ENCODE measurements at places on chromosomes 1 and 21.

GRCh38 chr1:206014601-206015000 lies 9.1 kb downstream of the CTSE start:
- DNase-seq, result no peak

GRCh38 chr1:171212607-171213351 lies 27.7 kb downstream of the FMO2 start:
- DNase-seq, result no peak

GRCh38 chr1:209667708-209668107 lies 7.5 kb upstream of the G0S2 start:
- no peak for DNase-seq

DNA sequence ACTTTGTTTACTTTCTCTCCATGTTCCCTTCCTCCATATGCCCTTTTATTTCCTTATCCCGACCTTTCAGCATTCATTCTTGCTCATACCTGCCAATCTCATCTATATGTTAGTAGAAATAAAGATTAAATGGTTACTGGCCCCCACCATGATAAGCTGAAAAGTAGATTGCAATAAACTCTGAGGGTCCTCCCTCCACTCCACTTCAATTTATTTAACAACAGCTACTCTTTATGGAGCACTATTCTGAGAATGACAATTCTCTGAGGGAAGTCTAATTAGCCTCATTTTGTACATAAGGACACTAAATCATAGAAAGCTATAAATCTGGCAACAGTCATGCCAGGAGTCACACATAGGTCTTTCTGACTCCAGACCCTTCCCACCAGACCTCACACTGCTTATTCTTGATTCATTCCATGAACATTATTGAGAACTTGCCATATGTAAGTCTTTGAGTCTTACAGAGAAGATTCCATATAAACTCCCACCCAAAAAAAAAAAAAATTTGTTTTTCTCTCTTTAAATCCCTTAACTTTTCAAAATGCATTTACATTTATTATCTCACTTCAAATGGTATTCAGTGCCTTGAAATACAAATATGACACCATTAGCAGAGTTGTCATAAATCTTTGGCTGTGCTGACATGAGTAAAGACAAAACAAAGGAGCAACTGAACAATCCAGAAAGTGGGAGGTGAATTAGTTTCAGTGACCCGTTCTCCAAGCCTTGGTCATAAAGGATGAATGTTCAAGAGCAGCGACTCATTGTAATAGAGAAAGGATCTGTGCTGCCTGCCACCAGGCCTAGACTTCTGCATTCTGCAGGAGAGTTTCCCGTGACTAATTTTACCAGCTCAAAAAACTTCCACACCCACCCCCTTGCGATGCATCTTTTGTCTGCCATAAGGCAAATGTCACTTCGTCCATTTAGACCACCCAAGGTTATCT lies 28.5 kb downstream of the PALMD start:
- DNase-seq, result no peak

DNA sequence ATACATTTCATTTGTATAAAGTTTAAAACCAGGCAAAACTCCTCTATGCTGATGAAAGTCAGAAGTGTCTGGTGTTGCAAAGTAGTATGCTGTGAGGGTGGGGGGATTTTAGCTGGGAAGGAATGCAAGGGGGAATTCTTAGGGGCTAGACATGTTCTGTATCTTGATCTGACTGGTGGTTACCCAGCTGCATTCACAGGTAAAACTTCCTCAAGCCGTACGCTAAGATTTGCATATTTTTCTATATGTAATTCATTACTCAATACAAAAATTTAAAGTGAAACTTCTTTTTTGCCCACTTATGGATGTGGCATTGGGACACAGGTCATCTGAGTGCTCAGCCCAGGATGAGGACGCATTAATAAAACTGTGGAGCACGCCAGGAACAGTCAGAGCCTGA lies 323.3 kb downstream of the PAPPA2 start:
- DNase-seq, result no peak

DNA sequence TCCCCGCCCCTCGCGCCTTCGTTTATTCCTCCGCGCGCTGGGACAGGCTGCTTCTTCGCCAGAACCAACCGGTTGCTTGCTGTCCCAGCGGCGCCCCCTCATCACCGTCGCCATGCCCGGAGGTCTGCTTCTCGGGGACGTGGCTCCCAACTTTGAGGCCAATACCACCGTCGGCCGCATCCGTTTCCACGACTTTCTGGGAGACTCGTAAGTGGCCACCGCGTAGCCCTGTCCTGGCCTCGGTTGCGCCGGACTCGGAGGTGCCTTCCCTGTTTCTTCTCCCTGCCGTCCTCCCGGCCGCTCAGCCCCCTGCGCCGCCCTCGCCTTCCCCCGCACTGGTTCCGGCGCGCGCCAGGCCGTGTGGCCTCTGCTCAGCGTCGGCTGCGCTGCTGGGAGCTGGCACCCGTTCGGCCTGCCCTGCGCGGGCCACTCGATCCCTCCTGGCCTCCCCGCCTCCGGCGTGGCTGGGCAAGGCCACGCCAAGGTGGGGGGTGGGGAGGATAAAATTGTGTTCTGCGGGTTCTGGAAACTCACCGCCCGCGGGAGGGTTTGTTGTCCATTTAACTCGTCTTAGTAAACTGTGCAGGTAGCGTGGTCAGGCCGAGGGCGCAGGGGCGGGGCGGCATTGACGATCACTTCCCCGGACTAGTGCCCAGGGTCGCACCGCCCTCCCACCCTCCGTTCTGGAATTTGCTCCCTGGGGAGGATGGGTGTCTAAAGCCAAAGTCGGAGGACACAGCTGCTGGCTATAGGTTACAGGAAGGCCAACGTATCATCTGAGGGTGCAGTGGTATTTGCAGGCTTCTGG lies at the start of gene PRDX6:
Gene PRDX6 (plus strand): TSS at position 50 of the 808 bp plus-strand sequence. CDS start 63 bp downstream, at position 113.
- DNase-seq, result peak; percentile 84
